ENCODE measurements at places on chromosomes 6 and 20.

- DNase-seq: no peak
These were observed 4.1 kb upstream of the DLL1 start for GRCh38 chr6:170294813-170295509.

GRCh38 chr6:34657307-34657978 lies 39.1 kb downstream of the ILRUN start:
- DNase-seq: peak; percentile 39

DNA sequence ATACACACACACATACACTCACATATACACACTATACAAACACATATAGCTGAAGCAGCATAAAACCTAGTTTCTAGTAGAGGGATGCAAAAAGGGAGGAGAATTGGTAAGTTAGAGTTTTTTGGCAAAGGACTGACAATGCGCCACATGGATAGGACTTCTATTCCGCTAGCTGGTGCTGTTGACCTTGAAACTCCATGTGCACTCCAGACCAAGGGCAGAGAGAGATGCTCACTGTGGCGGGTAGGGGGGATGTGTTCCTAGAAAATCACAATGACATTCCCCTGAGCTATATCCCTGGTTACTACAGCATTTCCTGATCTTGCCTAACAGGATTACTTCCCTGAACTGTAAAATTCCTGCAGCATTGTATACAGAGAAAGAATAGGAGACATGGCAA lies 19.2 kb downstream of the MICA start:
- no peak for DNase-seq

GRCh38 chr6:78713564-78713963 lies 153.8 kb upstream of the IRAK1BP1 start:
- no peak for DNase-seq

- no peak for DNase-seq
These were observed 23.0 kb downstream of the USP49 start for GRCh38 chr6:41872147-41872546.

- DNase-seq: peak; percentile 10
These were observed 27.3 kb downstream of the CDK5RAP1 start for GRCh38 chr20:33373735-33374605.

GRCh38 chr6:82441047-82441855 lies 77.6 kb downstream of the TPBG start:
- DNase-seq: no peak

Measured in amniotic stem cell (primary cell).